ENCODE measurements at places on chromosomes 4 and X. TPM values are rescaled to one million over a fixed set of nuclear protein-coding genes. Genes with fewer than 3 reads are reported as not detected.

The PIN4 gene
- not detected for total RNA-seq

The GPM6B gene
- total RNA-seq, result 9.0 TPM

The GABRE gene
- 30.0 TPM for total RNA-seq

The CT47B1 gene
- total RNA-seq, result not detected

The GDPD2 gene
- 13.5 TPM for total RNA-seq

The PNMA6A gene
- total RNA-seq, result 0.27 TPM

The RHOXF1 gene
- total RNA-seq, result not detected

The EDA2R gene
- total RNA-seq, result 0.46 TPM

The PPEF2 gene
- not detected for total RNA-seq

DNA sequence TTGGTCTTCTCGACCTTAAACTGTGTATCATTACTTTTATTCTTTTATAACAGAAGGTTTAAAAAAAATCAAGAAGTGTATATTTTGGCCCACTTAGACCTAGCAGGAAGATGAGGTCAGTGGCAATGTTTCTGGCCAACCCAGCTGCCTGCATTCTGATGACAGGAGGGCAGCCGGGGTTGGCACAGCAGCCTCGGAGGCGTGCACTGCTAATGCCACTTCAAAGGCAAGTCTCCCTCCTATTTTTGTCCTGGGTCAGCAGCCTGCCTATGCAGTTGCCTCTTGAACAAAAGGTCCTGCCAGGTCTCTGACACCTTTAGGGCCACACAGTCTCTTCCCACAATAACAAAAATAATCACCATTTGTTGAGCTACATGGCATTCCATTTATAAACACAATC lies 89.4 kb upstream of the MYOZ2 start:
- DNase-seq, result no peak

DNA sequence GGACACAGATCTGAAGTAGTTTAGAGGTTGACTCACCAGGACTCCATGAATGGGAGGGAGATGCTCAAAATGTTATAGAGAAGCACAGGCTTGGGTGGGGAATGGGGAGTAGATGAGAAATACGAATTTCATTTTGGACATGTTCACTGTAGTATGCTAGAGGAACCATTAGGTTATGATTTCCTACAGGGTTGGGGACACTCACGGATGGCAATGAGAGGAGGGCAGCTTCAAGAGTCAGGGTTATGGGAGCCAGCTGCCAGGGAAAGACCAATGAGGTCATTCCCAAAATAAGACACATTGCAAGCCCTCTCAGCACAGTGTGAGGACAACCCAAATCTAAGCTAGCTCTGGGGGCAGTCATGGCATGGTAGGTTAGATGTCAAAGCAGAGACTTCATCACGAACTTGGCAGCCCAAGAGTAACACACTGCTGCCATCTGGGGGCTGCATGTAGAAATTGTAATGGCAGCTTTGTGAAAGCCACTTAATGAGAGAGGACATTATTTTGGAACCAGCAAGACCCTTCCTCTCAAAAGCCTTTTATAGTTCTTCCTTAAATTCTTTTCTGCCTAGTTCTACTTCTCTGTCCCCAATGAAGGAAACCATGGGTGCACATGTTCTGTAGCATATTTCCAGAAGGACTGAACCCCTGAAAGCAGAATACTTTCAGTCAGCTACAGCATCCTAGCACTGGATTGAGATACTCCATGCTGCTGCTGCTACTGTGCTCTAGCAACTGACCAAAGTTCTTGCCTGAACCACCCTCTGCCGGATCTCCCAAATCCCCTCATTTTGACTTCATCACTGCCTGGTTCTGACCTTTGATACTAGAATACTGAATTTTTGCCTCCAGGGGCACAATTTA lies 16.2 kb upstream of the ZCCHC12 start:
- DNase-seq, result no peak

GRCh38 chrX:12891915-12892506 lies 14.4 kb upstream of the TLR8 start:
- no peak for DNase-seq

DNA sequence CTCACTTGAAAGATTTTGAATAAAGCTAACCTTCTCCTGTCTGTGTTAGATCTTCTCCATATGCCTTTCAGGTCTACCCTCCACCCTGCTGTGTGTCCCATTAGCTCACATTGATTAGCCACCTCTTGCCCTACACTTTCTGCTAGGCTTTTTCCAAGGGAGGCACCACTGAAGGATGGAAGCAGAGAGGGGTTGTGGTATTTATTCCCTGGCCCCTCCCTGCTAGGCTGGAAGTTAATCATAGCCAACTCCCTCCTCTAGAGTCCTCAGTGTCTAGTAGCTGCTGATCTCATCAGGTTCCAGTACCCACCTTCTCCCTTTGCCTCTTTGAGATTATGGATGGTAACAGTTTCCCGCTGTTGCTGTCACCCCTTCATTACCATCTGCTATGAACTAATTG lies 8.9 kb upstream of the SMIM43 start:
- DNase-seq, result no peak

GRCh38 chr4:76984127-76984526 lies 34.6 kb downstream of the SEPTIN11 start:
- DNase-seq, result no peak

DNA sequence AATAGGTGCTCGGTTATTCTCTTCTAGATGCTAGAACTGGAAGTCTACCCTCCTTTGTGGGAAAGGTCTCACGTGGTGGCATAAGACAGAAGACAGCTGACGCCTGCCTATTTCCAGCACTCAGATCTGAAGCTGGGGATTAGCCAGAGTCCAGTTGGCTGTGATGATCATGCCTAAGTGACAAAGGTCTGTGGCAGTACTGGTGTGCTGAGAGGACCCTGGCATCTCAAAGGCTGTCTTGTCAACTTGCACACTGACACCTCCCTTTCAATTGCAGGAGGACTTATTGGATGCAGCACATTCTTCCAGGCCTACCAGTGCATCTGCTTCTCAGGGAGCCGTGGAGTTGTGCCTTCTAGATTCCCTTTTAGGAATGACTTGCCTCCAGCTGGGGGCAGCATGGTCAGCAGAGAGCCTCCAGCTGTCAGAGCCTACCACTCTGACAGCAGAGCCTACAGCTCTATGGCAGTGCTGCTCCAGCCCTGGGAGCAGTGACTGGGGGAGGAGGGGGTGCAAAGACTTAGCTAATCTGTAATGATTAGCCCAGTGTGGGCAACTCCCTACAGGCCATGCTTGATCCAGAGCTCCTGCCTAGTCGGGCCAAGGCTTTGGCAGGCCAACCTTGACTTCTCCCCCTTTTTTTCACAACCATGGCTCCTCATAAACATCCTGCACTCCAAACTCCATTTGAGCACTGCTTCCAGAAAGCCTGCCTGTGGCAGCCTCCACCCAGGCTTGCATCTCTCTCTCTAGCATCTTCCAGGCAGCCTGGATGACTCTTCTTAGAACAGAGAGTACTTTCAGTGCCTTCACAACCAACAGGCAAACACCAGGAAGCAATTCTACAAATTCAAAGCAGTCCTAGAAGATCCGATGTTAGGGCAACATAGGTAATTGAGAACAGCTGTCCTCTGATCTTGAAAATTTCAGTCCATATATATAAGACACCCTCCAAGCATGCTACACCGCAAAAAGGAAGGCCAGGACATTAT lies 13.8 kb upstream of the FGFBP2 start:
- DNase-seq, result no peak

GRCh38 chr4:64079316-64079715 lies 329.9 kb downstream of the TECRL start:
- DNase-seq, result no peak

DNA sequence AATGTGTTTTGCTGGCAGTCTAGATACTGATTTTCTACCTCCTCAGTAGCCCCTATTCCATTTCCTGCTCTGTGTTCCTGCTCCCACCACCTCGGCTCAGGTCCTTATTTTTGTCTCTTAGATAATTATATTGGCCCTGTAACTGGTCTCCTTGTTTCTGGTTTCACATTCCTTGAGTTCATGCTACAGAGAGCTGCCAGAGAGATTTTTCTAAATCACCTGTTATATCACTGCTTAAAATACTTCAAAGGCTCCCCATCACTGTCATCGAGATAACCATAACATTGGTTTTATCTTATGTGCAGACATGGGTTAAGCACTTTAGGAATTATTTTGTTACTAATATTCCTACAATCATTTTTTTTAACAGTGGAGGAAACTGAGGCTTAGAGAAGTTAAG lies 9.6 kb downstream of the SYNPO2 start:
- DNase-seq, result no peak

- DNase-seq, result no peak
These were observed 110.6 kb downstream of the NEXMIF start for GRCh38 chrX:74814681-74815080.

- no peak for DNase-seq
These were observed 1229.2 kb downstream of the ADGRL3 start for GRCh38 chr4:62429297-62429696.

DNA sequence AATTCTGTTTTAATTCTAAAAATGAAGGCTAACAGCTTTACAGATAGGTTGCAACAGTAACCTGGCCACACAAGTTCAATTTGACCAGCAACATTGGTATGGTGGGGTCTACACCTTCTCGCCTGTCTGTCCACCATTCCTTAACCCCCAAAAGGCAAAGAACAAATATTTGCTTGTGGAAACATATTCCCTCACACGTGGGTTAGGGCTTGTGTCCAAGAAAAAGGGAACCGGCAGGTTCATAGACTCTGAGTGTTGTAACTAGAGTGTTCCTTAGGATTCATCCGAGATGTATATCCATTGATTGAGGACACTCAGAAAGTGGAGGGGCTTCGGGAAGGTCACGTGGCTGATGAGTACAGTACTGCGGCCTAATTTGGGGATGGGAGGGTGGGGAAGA lies 54.1 kb downstream of the C4orf51 start:
- no peak for DNase-seq

- no peak for DNase-seq
These were observed 195.3 kb upstream of the ANKRD50 start for GRCh38 chr4:124907881-124908280.

DNA sequence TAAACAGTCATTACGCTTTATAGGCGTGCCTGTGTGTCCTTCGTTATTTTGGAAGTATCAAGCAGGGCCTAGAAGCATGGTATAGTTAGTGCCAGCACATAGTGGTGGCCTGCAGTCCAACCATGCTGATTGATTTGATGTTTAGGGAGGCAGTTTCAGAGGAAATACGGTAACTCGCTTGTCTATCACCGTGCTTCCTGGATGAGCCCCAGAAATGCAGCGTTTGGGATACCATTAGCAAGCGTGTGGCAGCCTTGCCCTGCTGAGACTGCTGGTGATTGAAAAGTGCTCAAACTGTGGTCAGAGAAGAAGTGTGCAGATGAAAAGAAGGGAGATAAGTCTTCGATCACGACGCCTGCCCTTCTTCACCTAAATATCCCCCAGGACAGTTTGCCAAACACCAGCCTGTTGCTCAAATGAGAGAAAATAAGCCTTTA lies 158.4 kb downstream of the CHIC2 start:
- DNase-seq, result peak; percentile 37

DNA sequence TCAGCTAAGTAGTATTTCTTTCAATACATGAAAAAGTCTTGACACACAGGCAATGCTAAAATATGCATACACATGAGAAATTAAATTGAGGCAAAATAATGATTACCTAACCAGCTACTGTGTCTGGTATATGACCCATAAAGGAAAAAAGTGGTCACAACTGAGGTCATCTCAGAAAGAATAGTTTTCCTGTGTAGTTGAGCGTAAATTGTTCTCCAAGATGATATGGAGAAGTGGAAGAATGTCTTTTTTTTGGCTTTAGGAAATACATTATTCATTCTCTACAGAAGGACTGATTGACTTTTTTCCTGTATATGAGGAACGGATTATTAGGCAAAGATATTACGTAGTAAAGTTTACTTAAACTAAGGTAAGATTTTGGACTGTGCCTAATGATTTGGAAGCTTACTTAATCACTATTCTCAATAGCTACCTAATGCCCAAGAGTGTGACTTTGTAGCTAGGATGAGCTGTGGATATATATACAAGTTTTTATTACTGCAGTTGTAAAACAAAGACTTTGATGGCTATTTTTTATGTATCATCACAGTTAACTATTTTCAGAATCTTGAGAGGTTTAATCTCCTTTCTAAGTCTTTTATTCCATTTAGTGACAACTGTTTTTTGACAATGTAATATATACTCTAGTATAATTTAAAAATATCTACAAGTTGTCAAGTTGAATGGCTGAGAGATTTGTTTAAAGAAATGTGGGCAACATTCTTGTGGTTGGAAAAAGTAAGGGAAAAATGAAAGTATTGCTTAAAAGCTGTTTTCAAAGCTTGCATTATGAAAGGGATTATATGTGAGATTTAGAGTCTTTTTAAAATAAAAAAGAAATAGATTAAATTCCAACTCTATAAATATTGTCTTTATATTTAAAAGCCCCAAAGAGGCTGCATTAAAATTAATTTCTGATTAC lies 100.2 kb downstream of the PDLIM5 start:
- no peak for DNase-seq

DNA sequence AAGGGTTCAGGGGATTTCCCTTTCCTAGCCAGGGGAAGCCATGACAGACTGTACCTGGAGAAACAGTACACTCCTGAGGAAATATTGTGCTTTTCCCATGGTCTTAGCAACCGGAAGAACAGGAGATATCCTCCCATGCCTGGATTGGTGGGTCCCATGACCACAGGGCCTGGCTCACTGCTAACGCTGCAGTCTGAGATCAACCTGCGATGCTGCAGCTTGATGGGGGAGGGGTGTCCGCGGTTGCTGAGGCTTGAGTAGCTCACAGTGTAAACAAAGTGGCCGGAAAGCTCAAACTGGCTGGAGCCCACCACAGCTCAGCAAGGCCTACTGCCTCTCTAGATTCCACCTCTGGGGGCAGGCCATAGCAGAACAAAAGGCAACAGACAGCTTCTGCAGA lies 819.5 kb downstream of the TECRL start:
- DNase-seq, result no peak

GRCh38 chrX:21702725-21703124 lies 44.6 kb upstream of the KLHL34 start:
- no peak for DNase-seq
